ENCODE measurements at places on chromosomes 3 and 15. TPM values are rescaled to one million over a fixed set of nuclear protein-coding genes. Genes with fewer than 3 reads are reported as not detected.

Gene NR1I2
- under 0.01 TPM for total RNA-seq

Gene FAIM
- 12.1 TPM for total RNA-seq

Gene CD200
- total RNA-seq = 3.4 TPM

Gene STOML1
- 19.9 TPM for total RNA-seq

Gene THSD4
- total RNA-seq = 34.2 TPM

Gene KLHL40
- total RNA-seq = not detected

Gene LEKR1
- total RNA-seq = 0.14 TPM

Gene RLBP1
- not detected for total RNA-seq

Gene ZNF80
- not detected for total RNA-seq

Gene RAD51
- 10.7 TPM for total RNA-seq

Gene CD86
- not detected for total RNA-seq

Gene TMCO5A
- not detected for total RNA-seq

Data from dermis blood vessel endothelial cell (primary cell).